NCI-H524 treated with DMSO at 0.1 percent for 48 hours (cell line): ENCODE measurements at places on chromosomes 16 and 17.
A peak's percentile ranks its signal among the peaks of the same experiment; 100 is the strongest.

DNA sequence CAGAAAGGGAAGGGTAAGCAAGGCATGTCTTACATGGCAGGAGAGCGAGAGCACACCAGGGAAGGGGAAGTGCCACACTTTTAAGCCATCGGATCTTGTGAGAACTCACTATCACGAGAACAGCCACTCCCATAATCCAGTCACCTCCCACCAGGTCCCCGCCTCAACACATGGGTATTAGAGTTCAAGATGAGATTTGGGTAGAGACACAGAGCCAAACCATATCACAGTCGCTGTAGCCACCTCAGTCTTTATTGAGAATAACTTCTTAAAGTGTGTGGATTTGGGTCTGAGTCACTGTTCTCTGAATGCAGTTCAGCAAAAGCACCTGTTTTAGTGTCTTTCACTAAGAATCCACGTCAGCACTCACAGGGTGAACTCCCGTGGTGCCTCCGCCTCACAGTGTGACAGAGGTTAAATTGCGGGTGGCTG is 195.2 kb upstream of the CHMP6 start:
- DNase-seq = no peak

DNA sequence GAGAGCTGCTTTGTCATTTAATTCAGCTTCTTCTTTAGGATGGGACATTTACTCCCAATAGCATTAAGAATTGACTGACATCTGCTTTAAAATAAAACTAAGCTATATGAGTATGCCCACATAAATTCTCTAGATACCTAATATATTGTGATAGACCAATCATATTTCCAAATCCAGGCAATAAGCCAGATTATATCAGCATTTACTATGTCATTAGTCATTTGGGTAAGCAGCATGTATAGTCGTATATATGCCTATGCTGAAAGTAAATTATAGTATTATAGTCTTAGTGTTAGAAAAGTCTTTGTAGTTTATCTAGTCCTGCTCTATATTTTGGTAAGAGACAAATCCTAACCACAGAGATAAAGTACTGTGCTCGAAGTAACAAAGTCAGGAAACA is 958.1 kb downstream of the KCNJ2 start:
- DNase-seq = no peak

DNA sequence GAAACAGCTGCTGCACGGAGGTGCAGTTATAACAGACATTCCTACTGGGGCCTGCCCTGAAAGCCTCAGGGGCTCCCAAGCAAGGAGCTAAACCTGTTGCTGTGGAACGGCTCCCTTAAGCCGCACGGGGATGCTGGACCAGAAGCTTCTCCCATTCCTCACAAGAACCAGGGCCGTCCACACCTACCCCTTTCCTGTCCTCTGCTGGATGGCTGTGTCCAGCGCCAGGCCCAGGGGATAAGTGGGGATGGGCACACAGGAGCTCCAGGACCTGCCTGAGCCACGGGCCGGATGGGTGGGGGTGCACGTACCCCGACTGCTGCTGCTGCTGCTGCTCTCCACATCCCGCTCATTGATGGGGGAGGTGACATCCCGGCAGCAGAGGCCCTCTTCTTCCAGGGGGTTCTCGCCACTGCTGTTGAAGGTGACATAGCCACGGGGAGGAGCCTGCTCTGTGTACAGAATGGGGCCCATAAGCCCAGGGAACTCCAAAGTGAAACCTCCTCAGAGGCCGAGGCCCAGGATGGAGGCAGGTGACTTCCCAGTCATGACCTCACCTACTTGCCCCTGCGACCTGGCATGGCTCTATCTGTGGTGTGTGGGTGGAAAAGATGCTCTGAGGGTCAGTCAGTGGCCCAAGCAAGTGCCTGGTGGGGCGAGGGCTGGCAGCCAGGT is 8.6 kb downstream of the NUDT16L1 start:
- DNase-seq = no peak

DNA sequence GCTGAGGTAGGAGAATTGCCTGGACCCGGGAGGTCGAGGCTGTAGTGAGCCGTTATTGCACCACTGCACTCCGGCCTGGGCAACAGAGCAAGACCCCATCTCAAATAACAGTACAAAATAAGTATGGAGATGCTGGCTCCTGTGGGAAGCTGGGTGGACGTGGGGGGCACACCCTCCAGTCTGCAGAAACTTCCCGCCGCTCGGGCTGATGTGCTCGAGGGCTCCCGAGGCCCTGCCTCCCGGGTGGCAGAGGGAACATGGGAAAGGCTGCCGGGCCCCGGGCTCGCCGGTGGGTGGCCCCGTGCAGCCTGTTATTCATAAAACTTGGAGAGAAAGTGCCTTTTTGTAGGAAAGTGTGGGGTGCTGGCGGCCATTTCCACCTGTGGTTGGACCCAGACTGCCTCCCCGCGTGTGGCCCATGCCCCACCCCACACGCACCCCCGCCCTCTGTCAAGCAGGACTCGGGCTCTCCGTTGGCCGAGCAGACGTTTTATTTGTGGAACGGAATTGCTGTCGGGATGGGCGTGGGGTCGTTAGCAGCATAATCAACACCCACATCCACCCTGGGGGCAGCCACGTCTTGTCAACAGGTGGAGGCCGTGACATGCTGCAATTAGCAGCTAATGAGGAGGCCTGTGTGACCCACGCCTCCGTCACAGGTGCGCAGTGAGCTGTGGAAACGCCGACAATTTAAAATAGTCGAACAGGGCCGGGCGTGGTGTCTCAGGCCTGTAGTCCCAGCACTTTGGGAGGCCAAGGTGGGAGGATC is 7.4 kb upstream of the CIAO3 start:
- DNase-seq = no peak

GRCh38 chr16:3175157-3176093 is 12.6 kb upstream of the OR1F1 start:
- DNase-seq = peak; percentile 47

DNA sequence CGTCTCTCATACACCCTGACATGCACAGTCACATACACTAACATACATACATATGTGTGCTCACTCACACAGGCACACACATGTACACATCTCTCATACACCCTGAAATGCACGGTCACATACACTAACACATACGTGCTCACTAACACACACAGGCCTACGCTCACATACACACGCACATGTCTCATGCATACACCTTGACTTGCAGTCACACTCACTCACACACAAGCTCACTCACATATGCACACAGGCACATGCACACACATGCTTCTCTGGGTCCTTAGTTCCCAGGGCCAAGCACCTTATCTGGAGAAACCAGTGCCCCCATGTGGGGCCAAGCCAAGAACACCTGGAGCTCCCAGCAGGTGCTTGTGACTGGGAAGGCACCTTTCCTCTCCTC is 240.3 kb downstream of the RBFOX3 start:
- no peak for DNase-seq

DNA sequence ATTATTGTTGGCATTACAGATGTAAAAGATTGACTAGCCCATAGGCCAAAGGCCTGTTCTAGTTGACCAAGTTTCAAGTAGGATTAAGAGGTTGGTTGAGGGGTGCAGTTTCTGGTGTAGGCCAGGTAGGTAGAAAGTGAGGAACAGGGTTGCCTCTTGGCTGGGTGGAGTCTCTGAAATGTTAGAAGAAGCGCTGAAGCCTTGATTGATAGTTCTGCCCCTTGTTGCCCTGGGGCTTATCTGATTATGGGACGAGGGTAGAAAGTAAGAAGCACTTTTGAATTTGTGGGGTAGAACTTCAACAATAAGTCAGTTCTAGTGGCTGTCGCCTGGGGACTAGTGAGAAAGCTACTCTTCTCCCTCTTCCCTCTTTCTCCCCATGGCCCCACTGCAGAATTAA is 6.2 kb downstream of the BCL6B start:
- no peak for DNase-seq

DNA sequence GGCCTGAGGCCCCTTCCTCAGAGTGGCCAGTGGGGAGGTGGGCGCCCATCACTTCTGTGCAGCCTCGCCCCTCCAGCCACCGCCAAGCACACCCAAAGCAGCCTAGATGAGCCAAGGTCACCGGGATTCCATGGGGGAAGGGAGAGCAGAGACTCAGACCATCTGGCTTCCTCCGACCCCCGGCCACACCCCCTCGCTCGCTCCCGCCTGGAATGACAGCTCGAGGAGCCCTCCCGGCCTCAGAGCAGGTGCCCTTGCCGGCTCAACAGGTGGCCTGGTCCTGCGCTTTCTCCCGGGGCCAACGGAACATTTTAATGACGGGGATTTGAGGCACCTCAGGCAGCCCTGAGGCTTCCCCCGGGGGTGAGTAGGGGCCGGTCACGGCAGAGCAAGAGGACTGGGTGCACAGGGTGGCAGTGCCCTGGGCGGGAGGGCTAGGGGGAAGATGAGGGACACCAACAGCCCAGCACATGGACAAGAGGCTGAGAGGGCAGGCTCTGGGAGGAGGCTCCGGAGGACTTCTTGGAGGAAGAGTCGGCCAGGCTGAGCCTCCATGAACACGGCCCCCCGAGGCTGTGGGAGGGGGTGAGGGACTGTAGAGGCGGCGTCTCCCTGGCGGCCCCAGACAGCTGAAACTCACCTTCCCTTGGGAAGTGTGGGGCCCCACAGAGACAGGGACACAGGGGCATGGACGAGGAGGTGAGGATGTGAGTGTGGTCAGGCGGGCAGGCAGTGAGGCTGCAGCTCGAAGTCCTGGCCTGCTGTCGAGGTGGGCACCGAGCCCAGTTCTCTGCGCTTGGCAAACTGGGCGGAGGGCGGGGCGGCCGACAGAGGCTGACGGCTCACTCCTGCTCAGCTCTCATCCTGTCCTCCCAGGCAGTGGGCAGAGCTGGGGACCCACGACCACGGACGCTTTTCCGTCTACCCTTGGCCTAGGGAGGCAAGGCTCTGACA is 12.5 kb upstream of the C1QTNF8 start:
- peak; percentile 53 for DNase-seq
